Activated gamma-delta T cell (primary cell): ENCODE measurements at places on chromosomes 5 and 9.

DNA sequence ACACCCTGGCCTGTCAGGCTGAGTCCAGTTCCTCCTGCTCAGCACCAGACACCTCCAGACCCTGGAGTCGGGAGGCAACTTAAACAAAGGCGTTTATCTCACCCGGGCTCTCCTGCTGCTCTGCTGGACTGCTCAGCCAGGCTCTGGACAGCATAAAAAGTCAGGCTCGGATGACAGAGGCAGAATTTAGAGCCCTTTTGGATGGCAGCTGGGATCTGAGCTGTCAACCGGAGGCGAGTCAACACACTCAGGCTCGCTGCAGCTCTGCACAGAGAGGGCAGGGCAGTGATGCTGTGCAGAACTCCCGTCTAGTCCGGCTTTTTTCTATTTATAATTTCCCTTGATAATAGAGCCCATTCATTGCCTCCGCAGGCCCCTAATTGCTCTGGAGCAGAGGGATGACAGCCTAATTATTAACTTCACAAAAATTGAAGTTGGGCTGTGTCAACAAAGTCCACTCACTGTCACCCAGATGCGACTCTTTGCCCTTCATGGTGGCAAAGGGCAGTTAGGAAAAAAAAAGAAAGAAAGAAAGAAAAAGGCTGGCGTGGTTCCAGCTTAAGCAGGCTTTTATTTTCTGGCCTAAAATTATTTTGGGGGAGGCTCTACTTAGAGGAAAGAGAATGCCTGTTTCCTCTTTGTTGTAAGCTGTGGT is 37.6 kb downstream of the STC2 start:
- no peak for DNase-seq

GRCh38 chr9:124389146-124389939 is 25.9 kb downstream of the PSMB7 start:
- no peak for DNase-seq

- DNase-seq: no peak
These were observed 517.0 kb downstream of the AGTPBP1 start for GRCh38 chr9:85224729-85225128.

- DNase-seq: no peak
These were observed 42.0 kb downstream of the CSF1R start for GRCh38 chr5:150044329-150044681.

DNA sequence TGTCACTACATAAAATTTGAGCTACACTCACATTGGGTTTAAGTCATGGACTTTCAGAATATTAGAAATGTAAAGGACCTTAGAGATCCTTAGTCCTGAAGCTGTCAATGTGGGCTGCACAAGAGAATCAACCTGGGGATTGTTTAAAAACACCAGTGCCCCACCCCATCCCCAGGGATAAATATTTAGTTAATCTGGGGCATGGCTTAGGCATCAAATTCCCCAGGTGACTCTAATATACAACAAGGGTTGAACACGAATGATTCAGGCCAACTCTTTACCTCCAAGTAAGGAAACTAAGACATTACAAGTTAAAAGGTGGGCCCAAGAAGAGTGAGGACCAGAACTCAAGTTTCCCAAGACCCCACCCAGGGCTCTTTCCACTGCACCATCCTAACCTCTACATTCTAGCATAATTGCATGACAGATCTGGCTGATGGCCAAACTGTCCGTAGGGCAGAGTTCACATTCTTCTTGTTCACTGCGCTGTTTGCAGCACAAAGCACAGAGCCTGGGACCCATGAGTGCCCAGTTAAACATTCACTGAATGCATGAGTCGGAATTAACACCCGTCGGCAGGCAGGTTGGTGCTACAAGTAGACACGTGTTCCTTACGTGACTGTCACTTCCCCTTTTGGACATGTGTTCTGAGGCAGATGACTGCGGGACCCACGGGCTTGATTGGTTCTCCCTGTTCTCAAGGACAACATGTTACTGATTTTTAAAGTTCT is 25.2 kb downstream of the CYFIP2 start:
- no peak for DNase-seq

GRCh38 chr5:176690911-176691310 is 43.6 kb downstream of the TSPAN17 start:
- no peak for DNase-seq

DNA sequence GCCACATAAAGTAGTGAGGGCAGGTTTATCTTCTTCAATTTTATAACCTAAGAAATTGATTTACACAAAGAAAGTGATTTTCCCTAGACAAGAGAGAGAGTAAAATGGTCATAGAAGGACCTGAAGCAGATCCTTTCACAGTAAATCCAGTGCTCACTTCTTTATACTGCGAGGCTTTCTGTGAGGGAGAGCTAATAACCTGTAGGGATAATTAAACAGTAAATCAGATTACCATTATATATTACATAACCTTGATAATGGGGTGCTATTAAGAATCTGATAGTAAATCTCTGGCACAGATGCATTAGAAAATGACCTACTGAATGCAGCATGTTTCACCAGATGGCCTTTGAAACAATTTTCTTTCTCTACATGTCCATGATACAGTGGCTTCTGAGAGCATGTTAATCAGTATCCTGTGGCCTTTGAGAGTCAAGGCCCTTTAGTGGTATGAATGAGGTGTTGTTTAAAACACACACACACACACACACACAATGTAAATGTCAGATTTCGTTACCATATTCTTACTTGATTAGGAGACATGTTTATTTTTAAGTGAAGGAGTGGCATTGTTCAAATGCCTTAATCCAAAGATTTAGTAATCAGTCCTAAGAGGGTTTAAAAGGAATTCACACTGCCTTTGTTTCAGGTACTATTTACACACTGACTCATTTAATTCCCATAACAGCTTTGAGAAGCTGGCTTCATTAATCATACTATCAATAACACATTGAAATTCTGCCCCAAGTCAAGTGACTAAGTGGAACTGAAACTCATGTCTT is 124.7 kb downstream of the ALDH1A1 start:
- no peak for DNase-seq

- no peak for DNase-seq
These were observed 258.3 kb downstream of the CWC27 start for GRCh38 chr5:65026816-65027548.

DNA sequence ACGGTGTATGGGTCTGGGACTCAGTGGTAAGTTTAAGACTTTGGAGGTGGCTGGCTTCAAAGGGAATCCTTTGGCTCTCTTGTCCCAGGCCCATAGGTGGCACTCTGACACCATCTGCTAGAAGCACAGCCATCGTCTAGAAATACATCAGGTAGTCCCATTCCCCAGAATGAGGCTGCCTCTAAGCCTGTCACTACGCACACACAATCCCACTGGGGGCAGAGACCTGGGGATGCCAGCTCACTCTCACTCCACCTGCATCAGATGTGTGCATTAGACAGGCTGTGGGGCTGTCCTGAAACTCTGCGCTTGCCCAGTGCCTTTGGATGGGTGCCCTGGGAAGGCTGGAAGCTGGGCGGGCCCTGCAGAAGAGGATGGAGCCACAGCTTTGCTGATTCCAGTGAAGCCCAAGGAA is 127.5 kb upstream of the PANK3 start:
- DNase-seq: no peak

DNA sequence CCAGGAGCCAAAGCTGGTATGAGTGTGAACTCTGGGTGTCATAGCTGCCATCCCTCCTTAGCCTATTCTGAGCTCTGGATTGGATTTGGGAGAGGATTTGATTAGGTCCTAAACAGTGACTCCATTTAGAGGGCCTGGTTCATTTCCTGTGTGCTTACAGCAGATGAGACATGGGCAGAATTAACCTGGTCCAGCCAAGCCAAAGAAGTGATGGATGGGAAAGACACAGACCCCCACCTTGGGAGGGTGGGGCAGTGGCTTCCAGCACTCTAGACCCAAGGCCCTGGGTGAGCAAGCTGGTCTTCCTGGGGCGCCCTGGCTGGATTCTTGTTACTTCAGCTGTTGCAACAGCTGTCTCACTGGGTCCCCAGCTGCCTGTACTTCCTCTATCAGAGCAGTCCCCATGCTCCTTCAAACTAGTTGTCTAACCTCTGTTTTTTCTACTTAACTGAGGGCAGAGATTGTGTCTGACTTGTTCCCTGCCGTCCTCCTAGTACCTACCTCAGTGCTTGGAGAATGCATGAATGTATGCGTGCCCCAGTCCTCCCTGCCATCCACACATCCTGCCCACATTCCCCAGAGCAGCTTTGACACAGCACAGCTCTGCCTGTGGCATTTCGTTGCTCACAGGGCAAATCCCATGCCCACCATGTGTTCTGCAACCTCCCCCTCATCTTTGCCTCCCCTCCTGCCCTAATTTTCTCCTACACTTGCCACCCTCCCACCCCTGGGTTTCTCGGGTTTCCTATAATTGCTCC is 115.9 kb downstream of the RGS3 start:
- no peak for DNase-seq

GRCh38 chr5:107948377-107948776 is 277.6 kb upstream of the EFNA5 start:
- no peak for DNase-seq

DNA sequence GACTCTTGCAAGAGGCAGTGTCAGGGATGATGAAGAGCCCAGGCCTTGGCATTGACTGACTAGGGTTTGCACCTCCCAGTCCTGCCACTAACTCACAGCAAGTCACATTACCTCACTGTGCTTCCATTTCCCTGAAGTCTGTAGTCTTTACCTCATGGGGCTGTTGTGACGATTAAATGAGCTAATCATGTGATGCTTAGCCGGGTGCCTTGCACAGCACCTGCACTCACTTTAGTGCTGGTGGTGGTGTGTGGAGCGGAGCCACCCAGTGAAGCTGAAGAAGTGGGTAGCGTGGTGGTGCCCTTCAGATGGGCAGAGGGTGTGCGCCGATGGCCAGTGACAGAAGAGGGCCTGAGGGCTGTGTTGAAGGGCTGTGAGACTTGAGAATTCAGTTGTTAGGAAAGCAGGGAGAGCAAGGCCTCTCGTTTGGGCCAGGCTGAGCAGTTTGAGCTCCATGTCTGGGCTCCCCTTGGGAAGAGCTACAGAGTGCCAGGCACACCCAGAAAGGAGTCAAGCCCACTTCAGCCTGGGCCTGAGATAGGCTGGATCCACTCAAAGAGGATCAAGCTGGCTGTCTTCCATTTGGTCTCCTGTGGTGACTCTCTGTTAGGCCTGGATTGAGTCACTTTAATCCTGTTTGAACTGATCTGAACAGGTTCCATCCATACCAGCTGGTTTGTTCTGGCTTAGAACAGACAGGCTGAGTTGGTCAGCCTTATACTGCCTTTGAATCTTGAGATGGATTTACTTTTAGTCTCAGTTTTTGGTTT is 42.5 kb downstream of the RALGPS1 start:
- no peak for DNase-seq

DNA sequence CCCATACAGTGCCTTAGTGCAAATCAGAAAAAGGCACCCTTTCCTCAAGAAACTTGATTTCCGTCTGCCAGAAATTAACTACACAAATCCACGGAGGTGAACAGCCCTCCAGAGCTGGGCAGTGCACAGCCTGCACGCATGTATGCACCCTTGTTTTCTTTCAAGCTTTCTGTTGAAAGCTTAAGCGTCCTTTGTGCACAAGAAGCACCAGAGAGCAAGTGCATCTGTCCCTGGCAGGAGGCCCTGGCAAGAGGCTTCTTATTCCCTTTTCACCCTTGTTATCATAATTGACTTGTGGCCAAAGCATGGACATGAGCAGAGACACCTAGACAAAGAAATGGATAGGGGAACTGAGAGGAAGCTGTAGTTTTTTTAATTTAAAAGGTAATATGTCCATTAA is 47.4 kb upstream of the ATG10 start:
- DNase-seq: no peak

GRCh38 chr5:126987271-126987899 is 43.0 kb downstream of the MARCHF3 start:
- DNase-seq: no peak

GRCh38 chr5:87876616-87877015 is 392.0 kb downstream of the TMEM161B start:
- no peak for DNase-seq

- no peak for DNase-seq
These were observed 2.4 kb upstream of the PHYKPL start for GRCh38 chr5:178234750-178235587.

DNA sequence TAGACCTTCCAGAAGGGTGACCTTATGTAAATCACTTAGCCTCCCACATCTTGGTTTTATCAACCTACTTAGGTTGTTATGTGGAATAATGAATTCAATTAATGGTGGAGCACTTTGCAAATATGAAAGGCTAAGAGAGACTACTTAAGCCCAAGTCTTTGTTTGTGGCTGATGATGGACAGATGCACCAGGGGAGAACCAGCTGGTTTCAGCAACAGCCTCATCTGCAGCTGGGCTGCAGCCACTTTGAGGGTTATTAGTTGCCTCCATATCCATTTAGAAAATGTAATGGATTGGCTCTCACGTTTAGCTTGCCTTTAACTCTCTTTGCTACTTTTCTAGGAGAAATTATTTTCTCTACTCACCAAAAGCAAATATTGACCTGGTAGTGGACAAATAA is 146.6 kb downstream of the ESM1 start:
- no peak for DNase-seq

DNA sequence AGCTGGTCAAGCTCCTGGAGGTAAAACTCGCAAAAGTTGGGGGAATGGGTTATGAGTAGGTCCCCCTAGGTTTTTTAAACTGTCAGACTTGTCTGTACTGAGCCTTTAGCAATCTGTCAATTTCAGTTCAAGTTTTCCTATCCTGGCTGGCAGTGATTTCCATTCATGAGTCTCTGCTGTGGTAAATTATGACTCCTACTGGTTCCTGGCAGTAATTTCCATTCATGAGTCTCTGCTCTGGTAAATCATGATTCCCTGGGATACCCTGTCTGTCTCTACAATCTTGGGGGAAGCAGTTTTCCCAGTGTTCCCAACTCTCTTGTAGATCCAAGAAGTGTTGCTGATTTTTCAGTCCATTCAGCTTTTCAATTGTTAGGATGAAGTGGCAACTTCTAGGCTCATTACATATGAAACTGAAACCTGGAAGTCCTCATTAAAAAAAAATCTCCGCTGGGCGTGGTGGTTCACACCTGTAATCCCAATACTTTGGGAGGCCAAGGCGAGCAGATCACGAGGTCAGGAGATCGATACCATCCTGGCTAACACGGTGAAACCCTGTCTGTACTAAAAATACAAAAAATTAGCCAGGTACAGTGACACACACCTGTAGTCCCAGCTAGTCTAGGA is 91.3 kb upstream of the GPBP1 start:
- DNase-seq: no peak

- DNase-seq: no peak
These were observed 59.6 kb upstream of the SLC27A6 start for GRCh38 chr5:128905568-128906110.

DNA sequence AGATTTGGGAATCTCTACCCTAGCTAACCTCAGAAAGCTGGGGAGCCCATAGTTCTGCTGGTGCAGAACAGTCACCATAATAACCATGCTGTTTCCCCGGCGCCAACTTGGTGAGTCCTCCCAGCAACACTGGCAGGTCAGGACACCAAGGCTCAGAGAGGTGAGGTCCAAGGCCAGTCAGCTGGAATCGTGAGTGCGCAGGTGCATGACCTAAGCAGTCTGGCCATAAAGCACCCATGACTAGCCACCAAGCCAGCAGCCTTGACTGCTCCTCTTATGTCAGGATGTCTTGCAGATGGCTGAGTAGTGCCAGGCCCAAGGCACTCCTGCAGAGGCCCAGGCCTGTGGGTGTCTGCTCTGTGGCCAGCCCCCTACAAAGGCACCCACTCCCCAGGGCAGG is 2.6 kb downstream of the RNF44 start:
- DNase-seq: no peak

GRCh38 chr5:178941361-178941760 is 363 bp downstream of the ZNF454 start:
- DNase-seq: no peak
